ENCODE measurements at places on chromosomes 1 and 21.

- DNase-seq: no peak
Measured at GRCh38 chr1:27086026-27086425, 68.9 kb downstream of the SLC9A1 start.

- no peak for DNase-seq
Measured at GRCh38 chr1:1218524-1219200, 4.7 kb upstream of the TNFRSF4 start.

DNA sequence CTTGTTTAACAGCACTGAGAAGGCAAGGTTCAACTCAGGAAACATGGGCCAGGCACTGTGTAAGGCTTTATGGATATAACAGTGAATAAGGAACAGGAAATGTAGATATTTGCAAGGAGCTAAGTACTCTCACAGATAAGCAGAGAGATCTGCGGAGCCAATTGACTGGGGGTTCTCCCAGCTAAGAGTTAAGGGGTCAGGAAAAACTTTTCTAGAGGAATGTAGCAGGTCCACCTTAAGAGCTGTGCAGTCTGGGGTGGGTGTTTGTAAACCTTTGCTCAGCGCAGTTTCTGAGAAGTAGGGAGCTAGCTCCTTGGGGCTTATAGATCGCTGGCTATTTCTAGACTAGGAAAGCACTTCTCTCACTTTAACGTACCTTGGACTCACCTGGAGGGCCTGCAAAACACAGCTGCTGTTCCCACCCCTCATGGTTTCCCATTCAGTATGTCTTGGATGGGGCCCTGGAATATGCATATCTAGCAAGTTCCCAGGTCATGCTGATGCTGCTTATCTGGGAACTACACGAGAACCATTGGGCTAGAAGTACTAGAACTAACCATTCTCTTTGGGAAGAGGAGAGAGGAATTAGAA lies 51.7 kb downstream of the TLCD4 start:
- DNase-seq: no peak

GRCh38 chr1:214518361-214518760 lies 33.0 kb downstream of the PTPN14 start:
- no peak for DNase-seq

DNA sequence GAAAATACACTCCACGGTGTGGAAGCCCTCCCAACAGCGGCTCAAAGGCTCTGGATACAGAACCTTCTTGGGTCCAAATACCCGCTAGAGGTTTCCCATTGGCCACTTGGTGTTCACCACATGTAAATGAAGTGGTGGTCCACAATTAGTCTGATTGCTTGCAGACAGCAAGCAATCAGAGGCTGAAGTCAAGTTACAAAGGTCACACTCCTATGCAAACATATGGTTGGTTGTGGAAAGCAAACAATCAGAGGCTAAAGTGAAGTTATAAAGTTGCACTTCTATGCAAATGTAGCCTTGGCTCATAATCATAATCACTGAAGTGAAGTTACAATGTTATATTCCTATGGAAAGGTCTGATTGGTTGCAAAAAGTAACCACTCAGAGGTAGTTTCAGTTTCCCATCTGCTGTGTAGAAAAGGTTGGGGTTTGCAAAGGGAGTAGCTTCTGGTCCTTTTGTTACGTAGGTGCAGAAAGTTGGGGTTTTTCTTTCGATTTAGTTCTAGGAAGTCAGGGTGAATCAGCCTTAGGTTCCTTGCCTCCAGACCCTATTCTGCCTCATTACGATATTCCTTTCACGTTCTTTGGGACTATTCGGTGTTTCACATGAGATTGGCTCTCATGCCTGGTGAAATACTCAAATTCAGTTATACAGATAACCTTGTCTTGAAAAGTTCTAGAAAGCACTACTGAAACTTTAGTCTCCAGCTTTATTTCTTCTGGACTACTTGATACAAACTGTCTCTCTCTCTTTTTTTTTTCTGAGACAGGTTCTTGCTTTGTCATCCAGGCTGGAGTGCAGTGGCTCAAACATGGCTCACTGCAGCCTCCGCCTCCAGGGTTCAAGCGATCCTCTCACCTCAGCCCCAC lies 36.7 kb upstream of the MTF2 start:
- no peak for DNase-seq

DNA sequence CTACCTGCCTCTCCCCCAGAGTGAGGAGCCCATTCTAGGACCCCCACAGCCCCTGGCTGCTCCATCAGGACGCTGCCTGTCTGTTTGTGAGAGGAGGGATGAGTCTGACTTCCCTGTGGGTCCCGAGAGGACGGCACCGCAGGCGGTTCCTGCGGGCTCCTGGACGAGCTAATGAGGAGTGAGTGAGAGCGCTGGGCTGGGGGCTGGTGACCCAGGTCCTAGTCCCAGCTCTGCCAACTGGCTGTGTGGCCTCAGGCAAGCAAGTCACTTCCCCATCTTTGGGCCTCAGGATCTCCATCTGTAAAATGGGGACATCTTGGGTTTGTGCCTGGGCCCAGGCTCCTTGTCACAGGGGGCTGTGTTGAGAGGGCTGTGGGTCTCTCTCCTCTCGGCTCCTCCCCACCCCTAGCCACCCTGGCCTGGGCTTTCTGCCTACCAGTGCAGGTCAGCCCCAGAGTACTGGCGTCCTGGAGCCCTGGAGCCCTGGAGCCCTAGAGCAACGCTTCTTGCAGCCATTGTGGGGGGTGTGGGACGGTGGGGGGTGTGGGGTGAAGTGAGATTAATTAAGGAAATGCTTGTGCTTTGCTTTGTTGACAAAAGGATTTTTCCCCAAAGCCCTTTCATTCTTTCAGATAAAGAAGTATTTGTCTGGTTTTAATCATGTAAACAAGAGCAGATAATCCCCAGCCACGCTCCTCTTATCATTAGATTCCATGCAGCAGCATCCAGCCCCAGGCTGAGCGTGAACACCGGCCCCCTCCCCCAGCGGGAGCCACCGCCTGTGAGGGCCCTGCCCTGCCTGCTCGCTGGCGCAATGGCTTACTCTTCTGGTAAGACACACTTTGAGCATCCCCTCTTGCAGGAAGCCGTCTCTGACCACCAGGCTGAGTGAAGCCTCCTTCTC lies 26.8 kb downstream of the SLC1A7 start:
- DNase-seq: no peak

GRCh38 chr1:50516056-50516455 lies 92.8 kb upstream of the DMRTA2 start:
- no peak for DNase-seq

- no peak for DNase-seq
Measured at GRCh38 chr21:46317710-46318463, 5.8 kb downstream of the C21orf58 start.

DNA sequence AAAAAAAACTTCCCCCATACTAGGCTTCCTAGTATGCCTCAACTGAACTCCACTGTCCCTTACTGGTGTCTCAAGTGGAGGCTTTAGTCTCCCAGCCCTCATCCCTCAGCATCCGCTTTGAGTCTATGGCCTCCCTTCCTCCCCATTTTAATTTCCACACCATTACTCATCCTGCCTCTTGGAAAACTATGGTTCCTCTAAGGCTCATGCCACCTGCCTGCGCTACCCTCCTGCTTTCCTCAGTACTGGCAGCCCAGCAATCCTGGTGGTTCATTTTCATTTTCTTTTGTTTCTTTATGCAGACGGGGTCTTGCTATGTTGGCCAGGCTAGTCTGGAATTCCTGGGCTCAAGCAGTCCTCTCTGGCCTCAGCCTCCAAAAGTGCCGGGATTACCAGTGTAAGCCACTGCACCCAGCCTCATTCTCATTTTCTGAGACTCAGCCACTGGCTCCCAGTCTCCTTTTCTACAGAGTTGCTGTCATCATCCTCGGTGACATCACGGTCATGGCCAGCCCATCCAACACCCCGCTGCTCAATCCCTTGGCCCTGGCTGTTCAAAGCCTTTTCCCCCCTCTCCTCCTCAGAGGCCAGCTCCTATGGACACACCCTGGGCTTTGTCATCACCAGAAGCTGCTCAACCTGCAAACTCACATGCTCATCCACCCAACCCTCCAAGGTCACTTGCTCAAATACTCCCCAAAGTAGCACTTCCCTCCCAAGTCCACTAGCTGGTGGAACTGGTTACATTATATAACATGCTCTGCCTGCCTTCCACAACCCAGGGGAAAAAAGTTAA lies 2.3 kb upstream of the PMVK start:
- no peak for DNase-seq

DNA sequence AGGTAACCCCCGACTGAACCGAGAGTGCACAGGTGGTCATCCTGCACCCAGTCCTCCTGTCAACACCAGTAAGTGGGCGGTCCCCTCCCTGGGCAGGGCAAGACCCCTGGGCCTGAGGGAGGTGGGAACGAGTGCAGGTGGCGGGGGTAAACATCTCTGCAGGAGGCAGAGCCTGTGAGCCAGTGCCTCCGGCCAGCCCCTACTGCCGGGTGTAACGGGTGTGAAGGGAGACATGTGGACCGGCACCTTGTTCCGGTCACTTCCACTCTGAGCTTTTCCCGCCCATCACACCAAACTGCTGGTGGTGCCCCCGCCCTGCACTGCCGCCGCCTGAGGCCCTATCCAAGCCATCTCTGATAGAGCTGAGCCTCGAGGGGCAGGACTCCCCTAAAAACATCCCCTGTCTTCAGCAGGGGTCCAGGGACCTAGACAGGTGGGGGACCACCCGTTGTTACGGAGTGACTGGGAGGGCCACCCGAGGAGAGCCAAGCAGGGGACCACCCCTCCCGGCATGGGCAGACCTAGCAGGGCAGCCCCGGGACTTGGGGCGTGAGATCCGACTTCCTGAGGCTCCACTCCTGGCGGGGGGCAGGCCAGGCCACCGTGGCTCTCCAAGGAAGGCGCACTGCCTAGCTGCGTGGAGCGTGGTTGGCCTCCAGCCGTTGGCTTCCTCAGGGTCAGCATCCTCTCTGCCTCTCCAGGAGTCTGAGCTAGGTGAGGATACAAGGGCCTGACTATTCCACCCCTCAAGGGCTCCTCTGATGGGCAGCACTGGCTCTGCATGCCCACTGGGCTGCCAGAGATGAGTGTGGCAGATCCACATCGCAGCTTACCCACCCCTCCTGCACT lies 43.8 kb upstream of the LBR start:
- DNase-seq: no peak

DNA sequence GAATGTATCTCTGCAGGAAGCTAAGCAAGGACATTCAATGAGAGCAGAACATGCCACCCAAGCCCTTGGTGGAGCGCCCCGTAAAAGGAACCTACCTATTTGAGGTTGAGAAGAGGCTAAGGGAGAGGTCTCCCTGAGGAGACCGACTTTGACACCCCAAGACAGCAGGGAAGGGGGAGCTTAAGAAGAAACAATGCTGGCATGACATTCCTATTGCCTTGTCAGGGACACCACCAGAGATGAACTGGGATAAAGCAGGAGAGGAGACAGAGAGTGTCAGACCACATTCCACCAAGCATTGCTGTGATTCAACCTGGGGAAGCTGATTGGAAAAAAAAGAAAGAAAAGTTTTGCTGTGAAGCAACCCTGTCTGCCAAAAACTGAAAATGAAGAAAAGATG lies 13.3 kb upstream of the S100A2 start:
- no peak for DNase-seq

DNA sequence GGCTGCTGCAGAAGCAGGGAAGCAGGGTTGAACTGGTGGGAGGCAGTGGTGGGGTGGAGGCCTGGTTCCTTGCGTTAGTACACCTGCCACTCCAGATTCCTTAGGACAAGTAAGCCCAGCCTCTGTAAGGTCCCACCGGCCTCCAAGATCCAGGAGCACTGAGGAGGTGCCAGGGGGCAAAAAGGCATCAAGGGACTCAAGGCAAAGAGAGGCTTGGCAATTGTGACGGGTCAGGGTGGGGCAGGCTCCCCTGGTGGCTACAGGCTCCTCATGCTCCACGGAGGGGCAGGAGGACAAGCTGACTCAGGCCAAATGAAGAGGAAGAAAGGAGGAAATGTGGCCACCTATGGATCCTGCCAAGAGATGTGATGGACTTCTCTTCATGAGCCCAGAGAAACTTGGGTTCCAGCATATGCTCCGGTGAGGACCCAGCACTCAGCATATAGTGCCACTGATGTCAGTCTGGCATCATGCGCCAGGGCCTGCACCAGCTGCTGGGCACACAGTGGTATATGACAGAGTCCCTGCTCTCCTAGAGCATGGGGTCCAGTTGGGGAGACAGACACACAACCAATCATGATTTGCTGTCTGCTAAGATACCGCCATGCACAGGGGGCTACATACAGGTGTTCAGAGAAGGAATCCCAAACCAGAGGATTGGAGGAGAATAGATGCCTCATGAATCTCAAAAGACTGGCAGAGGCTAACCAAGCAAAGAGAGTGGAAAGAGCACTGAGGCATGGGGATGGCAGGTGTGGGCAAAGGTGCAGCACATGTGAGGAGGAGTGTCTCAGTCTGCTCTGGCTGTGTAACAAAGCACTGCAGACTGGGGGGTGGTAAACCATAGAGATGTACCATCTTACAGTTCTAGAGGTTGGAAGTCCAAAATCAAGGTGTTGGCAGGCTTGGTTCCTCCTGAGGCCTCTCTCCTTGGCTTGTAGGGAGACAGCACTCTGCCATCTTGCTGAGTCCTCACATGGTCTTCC lies 249.7 kb downstream of the RHOU start:
- no peak for DNase-seq

DNA sequence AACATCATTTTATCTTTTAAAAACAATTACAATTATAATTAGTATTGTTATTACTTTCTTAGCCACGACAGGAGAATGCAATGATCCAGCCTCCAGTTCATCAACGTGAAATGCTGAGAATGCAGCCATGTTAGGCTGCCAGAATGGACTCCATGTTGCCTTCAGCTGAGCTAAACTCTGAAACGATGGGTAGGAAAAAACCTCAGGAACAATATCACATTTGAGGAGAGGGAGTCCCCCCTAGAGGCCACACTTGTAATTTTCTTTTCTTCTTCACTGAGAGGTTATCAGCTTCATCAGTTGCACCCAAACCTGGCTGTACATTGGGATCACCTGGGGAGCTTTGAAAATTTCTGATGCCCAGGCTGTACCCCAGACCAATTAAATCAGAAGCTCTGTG lies 34.6 kb upstream of the DNAH14 start:
- no peak for DNase-seq

DNA sequence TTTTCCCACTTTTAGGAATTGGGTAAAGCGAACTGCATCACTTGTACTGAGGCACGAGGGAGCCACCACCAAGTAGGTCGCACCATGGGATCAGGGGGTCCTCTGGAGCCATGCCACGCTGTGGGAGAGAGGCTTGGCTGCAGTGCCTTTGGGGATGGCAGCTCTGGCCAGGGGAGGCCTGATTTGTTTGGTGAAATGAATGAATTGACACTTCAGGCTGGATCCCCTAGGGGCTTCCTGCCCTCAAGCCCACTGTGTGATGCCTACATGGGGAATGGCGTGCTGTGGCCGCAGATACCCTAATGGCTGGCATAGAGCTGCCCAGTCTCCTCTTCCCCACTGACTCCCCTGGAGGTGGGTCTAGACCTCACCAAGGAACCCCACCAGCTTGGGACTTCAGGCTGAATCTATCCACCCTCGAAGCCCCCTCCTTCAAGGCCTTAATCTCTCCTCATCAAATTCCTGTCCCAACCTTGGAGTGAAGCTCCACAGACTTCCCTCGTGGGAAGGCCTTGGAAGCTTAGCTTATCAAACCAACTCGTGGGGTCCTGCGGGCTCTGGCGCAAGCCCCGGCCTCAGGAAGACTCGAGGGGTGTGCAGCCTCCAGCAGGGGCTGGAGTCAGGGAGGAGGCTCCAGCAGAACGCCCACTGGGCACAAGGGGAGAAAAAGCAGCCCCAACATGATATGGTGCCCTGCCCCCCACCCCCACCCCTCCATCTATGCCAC lies 64.6 kb downstream of the VWA5B1 start:
- DNase-seq: no peak

GRCh38 chr1:59699227-59699847 lies 115.4 kb upstream of the HOOK1 start:
- DNase-seq: no peak

All from activated T-cell treated with anti-CD3 and anti-CD28 coated beads, Interleukin-2, amount 50 U/mL, for 24 hours (primary cell).